ENCODE measurements at places on chromosomes 6 and 20.

GRCh38 chr6:162576016-162576415, 151.6 kb downstream of the PRKN start:
- DNase-seq, result no peak

DNA sequence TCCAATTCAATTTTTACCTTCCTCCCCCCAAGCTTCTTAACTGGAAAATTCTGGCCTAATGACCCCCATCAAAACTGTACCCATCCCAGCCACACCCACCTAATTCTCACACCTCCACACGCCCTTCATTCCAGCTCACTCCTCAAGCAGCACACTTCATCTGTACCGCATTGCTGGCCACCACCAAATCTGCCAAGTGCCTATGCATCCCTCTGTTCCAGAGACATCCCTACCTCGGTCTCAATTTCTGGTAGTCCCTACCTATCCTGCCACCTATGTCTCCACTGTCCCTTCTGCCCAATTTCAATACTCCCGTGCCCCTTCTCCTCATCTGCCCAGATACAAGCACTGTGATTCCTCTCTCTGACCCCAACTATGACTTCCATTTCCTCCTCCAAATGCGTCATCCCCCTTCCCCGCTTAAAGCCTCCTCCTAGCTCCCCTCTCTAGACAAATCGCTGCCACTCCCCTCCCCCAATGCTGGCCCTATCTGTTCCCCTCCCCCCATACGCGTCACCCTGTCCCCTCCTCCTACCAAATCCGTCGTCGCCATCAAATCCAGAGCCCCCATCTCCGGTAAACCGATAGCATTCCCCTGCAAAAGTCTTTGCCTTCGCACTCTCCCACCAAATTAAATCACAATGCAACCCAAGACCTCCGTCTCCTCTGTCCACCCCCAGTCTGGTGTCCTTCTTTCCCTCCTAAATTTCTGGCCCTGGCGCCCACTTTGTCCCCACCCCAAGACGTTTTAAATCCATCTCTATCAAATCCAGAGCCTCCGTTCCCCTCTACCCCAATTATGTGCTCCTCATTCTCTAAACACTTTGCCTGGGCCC, 1.2 kb downstream of the MTCH1 start:
- DNase-seq, result no peak

DNA sequence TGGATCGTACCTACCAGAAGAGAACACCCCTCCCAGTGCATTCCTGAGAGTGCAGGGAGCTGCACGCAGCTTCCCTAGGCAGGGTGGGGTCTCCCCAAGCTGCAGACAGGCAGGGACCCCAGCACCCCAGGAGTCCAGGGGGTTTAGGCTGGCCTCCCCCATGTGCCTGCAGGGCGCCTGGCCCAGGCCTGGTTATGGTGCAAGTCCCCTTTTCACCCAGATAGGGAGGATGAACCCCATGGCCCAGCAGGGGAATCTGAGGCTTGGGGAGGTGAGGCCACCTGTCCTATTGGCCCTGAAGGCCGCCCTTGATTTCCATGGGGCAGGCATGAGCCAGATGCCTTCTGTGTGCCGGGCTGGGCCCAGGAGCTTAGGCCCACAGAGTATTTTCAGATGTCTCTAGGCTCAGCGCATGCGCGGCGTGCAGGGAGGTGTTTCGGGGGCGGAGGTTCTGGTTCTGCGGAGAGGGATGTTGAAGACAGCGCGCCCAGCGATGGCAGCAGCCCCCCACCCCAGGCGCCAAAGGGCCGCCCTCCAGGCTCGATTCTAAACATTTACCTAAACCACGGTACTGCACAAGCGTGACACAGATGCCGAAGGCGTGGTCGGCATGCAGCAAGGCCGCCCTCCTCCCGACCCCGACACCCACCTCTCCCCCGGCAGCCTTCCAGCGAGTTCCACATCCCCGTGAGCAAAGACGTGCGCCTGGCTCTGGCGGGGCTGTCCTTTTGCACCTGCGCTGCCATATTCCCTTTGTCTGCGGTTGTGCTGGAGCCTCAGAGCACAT, 29.4 kb downstream of the COL20A1 start:
- no peak for DNase-seq

DNA sequence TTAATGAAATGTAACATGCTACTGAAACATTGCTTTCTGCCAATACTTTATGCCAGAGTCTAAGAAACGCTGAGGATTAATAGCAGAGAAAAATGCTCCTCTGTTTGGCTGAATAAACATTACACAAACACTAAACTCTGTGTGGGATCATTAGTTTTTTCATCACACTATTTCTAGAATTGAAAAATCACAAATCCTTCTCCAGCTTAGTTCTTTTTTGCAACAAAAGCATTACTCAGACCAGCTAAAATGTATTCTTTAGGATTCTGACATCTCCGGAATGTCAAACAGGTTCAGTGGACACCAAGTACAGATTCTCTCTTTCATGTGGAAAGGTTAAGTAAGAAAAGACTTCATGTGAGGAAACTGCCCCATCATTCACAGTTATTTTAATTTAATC, 226.9 kb downstream of the SIM1 start:
- no peak for DNase-seq

DNA sequence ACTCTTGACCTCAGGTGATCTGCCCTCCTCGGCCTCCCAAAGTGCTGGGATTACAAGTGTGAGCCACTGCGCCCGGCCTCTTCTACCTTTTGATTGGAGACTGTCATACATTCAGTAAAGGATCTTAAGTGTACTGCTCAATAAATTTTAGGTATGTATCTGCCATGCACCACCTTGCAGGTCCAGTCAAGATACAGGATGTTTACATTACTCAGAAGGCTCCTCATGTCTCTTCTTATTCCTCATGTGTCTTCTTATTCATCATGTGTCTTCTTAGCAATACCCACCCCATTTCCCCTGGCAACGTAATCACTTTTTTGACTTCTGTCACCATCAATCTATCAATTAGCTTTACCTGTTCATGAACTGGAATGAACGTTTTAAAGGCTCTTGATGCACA, 7.9 kb downstream of the MEA1 start:
- no peak for DNase-seq

GRCh38 chr6:27911956-27912446, at the start of gene OR2B2:
TSS of gene OR2B2 (minus strand) at chr6:27912396. CDS start at chr6:27912319, 77 bp downstream.
- DNase-seq, result no peak

DNA sequence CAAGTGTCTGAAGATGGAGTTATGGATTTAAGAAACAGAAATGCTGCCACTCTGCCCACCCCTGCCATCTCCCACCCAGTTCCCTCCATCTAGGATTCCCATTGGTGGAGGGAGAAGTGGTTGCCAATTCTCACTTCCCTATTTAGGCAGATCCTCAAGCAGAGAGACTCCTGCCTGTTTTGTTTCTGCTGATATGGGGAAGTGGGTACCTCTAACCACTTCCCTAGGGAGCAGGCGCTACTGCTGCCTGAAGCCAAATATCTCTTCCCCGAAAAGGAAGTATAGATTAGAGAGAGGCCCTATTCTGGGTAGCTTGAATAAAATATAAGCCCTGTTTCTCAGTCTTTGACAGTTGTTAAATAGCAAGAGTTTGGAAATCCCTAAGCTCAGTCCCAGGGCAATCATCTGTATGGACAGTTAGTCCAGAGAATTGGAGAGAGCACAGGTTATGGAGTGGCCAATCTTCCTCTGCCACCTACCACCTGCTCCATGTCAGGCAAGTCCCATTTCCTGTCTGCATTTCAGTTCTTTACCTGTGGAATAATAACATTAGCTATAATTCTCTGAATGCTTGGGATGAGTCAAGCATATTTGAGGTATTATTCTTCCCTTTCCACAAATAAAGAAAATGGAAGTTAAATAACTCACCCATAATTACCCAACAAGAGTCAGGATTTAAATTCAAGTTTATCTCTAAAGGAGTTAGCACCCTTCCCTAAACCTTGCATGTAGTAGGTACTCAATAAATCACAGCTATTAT, 2.6 kb upstream of the ADGB start:
- no peak for DNase-seq

GRCh38 chr6:100612094-100612493, 147.4 kb upstream of the SIM1 start:
- DNase-seq, result no peak

- DNase-seq, result peak; percentile 77
Observed at GRCh38 chr20:33554914-33555420, 65.1 kb downstream of the CBFA2T2 start.

DNA sequence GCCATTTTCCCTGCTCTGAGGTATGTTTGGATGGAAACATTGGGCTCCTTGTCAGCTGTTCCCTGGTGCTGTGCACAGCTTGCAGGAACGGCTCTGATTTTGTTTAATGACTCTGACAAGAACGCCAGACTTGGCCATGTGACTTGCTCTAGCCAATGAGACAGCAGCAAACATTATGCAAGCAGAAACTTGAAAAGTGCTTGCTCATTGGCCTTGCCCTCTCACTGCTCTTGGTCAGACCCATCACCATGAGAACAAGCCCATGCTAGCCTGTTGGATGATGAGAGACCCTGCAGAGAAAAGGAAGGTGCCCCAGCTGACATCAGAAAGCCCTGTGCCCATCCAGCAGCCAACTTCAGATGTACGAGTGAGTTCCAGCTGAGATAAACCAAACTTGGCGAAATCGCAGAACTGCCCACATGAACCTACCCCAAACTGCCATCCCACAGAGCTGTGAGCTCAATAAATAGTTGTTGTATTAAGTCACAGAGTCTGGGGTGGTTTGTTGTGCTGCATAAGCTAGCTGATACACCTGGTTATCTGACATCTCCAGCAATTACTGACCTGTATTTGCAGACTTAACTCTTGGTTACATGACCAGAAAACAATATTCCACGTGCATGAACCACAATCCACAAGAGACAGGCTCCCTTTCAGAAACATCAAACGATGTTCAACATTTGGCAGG, 96.9 kb downstream of the JPH2 start:
- DNase-seq, result peak; percentile 82

DNA sequence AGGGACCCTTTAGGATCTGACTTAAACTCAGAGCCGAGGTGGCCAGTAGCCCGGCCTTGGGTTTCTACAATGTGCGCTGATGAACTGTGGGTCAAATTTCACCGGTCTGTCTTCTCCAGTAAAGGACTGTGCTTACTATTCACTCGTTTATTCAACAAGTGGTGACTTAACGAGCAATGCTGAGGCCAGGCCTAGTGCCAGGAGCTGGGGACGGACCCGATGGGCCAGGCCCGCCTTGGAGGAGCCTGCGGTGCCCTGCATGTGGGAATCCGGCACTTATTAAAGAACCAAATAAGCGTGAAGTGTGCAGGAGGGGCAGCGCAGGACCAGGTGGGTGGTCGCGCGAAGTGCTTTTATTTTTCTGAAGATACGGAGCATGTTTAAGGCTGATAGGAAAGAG, 24.0 kb downstream of the CTCFL start:
- no peak for DNase-seq

DNA sequence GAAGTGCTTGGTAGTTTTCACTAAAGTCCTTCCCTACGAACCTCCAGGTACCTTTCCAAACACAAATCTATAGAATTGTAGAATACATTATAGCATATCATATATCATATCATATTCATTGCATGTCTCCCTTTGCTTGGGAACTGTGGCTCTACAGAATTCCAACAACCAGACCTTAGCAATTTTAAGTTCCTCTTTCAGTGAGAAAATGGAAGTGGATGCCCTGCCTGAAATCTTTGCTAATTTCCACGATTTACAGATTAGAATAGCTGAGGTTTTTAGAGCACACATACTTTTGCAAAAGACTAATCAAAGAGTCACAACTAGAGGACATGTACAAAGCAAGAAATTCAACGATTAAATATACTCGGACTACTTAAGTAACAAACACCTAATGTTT, 78.6 kb downstream of the TNFRSF21 start:
- DNase-seq, result no peak

GRCh38 chr6:56528412-56528841, 114.3 kb downstream of the DST start:
- no peak for DNase-seq

DNA sequence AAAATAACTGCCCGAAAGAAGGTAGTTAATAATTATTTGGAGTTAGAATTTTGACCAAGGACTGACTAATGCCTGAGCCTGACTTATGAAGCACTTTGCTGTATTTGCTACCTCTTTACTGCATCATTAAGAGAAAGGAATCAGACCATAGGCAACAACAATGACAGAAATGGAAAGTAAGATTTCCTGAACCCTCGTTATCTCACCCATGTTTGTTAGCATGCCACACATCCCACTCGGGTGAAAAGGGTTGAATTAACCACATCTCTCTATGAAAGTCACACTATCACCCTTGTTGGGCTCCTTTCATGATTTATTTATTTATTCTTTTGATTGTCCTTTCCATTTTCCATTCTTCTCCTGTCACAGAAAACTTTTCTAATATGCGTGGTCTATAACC, 59.6 kb downstream of the OLIG3 start:
- no peak for DNase-seq

- no peak for DNase-seq
Observed at GRCh38 chr6:161833099-161833860, 559.4 kb upstream of the AGPAT4 start.

DNA sequence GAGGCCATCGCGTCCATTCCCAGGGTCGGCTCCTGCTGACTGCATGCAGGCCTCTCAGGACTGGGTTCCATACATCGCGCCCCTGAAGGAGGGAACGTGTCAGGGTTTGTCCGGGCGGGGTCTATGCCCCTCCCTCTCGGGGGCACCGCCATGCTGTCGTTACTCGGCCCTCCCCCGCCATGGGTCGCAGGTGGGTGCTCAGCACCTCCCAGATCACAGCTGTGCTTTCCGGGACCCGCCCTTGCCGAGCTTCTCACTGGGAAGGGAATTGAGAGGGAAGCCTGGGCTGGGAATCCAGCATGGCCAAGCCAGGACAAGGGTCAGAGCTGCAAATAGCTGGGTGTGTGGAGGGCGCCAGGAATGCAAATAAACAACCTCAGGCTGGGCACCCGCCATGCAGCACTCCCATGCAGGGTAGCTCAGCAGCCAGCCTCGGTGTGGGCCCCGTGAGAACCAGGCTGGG, at the start of gene FRMD1:
TSS of gene FRMD1 (minus strand) at position 270 of the 463 bp plus-strand sequence. CDS start at position 152, 118 bp downstream.
- DNase-seq, result no peak

GRCh38 chr6:134605034-134605433, 287.1 kb upstream of the SGK1 start:
- no peak for DNase-seq

GRCh38 chr6:811191-811590, 118.3 kb upstream of the EXOC2 start:
- DNase-seq, result no peak

DNA sequence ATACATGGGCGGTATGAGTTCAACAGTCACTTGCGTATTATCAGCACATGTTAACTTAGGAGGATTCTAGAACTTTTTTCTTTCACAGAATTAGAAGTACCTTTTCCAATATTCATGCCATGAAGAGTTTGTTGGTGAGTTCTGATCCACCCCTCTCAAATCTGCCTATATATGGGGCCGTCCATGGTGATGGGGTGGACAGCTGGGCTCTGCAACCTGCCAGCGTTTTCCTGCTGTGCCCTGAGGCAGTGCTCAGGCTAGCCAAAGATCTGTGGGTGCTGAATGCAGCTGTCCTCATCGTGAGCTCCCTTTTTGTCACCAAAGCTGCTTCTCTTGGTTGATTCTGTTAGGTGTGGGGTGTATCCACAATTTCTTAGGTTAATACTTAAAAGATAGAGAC, 88.7 kb downstream of the THBS2 start:
- no peak for DNase-seq

- no peak for DNase-seq
Observed at GRCh38 chr6:151681433-151682059, 125.9 kb upstream of the ESR1 start.

- DNase-seq, result peak; percentile 91
Observed at GRCh38 chr20:54267483-54268003, 59.7 kb downstream of the PFDN4 start.

- no peak for DNase-seq
Observed at GRCh38 chr6:22716721-22717120, 147.4 kb downstream of the HDGFL1 start.
